ENCODE measurements at places on chromosomes 1 and 21.

DNA sequence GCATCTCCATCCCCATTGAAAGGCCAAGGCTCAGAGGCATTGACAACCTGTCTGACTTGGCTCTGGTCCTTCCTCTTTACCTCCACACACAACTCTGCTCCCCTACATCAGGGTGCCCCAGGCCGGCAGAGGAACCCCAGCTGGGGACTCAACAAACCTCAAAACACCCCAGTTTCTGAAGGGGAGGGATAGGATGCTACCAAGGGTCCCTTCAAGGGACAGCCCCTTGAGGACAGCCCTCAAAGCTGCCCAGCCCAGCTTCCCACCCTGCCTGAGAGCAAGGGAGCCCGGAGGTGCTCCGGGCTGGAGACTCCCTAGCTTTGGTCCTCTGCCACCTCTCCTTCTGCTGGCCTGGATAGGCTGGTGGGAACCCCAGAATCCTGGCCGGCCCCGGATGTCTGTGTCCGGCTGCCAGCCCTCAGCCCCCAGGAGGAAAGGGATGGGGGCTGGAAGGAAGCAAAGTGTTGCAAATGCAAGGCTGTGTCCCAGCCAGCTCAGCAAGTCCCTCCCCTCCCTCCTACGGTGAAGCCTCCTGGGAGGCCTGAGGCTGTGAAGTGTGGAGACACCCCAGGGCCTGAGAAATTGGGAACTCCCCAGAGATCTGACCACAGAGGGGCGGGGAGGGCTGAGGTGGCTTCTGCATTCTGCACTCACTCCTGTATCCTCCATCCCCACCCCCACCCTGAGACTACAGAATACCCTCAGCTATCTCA is 1.1 kb upstream of the MARCKSL1 start:
- no peak for DNase-seq

DNA sequence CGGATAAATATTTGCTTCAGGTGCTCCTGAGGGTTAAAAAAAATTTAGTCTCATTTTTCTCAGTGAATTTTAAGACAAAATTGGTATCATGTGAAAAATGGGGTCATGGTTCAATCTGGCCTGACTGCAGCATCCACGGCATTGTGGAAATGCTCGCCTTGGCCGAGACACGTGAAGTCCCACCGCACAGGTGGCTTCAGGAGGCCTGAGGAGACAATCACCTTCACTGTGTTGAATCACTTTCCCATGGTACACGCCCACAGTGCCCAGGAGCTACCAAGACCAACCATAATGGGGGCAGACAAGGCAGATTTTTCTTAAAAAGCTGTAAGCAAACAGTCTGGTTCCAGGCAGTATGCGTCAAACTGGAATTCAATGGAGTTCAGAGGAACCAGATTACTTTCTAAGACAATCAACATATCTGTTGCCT is 11.0 kb upstream of the CPLANE2 start:
- DNase-seq, result no peak

DNA sequence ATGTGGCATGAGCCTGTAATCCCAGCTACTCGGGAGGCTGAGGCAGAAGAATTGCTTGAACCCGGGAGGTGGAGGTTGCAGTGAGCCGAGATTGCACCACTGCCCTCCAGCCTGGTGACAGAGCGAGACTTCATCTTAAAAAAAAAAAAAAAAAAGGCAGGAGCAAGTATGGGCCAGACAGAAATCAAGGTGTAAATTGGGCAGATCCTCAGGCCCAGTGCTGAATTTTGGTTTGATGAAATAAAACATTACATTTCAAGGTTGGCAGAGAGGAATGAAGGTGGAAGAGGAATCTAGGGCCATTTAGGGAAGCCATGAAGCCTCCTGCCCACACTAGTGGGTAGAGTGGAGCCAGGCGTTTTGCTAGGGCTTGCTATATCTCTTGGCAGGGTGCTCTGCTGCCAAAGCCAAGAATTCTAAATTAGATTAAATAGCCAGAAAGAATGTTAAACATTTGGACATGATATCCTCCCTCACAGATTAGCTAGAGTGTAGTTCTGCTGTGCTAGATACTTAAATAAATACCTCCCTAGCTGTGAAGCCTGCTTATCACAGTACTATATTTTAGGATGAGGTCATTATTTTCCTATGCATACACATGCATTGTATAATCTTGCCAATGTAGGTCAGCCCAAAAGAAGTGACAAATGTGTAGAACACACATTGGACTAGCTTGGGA is 16.6 kb upstream of the LGALS8 start:
- peak; percentile 76 for DNase-seq

DNA sequence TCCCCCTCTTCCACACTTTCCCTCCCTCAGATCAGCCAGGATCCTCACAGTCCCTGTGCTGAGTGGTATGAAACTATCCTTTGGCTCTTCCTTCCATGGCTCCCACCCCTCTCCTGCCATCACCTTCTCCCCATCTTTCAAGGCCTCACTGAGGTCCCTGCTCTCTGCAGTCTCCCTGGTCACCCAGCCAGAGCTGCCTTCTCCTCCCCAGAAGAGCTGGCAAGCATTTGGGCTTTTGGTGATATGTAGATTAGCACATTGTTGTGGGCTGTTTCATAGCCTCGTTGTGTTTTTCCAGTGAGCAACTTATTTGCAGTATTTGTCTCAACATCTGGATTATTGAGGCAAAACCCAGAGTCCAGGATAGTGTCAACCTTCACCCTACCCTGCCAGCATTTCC is 2.2 kb downstream of the CSF1 start:
- DNase-seq, result no peak

DNA sequence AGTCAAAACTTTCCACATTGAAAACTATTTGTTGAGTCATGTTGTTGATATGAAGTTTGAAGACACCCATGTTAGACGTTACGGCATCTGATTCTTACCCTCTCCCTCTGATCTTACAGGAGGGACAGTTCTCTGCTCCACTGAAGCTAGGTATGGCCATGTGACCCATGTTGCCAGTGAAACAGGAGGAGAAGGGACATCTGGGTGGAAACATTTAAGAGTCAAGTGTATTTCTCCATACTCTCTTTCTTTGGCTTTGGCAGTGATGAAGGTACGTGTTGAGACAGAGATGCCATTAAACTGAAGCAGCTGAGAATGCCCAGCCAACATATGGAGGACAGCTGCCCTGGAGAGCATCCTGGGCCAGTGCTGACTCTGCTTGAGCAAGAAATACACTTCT is 198.4 kb upstream of the PTGFR start:
- DNase-seq, result no peak

GRCh38 chr1:83834621-83835264 is 164.2 kb downstream of the TTLL7 start:
- no peak for DNase-seq

DNA sequence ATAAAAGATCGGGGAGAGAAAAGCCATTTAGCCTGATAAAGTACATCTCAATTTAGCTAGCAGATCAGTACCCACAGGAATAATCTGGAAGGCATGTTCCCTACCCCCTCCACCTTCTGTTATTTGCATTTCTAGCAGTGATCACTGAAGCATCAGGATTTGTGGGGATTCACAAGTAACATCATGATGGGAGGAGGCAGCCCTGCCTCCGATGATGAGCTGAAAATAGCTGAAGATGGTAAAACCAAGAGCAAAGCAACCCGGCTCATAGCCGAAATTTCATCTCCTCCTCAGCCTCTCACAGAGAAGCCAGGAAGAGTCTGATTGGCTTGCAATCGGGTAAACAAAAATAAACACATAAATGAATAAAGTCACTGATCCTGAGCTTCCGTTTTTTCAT is 2.4 kb downstream of the CCSAP start:
- DNase-seq, result no peak

DNA sequence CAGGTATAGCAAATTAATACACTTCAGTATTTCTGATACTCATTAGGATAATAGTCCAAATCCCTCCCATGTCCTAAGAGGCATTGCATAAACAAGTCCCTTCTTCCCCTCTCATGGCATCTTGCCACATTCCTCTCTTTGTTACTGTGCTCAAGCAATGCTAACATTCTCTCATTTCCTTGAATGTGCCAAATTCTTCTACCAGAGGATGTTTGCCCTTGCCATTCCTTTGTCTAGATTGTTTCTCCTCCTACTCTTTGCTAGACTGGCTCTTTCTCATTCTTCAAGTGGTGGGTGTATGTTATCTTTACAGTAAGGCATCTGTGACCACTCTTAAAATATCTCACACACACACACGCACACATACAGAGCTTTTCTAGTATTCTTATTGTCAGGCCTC is 621.0 kb upstream of the CXADR start:
- peak; percentile 43 for DNase-seq

GRCh38 chr1:41101950-41102607 is 80.6 kb upstream of the SLFNL1 start:
- peak; percentile 87 for DNase-seq

DNA sequence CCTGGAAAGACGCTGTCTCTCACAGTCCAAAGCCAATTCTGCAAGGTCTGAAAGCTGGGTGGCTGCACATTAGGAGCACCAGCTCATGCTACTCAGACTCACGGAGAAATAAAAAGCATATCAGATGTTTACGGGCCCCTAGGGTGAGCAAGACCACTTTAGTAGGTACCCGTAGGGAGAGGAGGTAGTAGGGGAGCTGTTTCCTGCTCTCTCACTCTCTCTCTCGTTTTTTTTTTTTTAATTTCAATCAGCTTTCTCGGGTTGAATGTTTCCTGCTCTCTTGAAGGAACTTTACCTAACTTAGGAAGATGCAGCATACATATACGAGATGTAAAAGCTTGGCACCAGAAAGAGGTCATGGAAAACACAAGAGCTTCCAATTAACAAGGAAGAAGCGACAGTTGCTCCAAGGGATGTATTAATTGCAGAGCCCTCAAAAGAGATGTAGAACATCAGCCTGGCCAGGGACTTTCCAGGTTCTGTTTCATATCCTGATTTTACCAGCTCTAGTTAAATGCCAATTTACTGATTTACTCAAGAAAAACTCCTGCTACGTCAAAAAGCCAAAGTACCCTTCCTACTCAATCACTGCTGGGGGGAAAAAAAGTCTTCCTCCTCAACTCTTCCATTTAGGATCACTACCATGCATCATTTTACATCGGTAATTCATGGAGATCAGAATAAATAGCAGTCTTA is 3.1 kb downstream of the LORICRIN start:
- no peak for DNase-seq

DNA sequence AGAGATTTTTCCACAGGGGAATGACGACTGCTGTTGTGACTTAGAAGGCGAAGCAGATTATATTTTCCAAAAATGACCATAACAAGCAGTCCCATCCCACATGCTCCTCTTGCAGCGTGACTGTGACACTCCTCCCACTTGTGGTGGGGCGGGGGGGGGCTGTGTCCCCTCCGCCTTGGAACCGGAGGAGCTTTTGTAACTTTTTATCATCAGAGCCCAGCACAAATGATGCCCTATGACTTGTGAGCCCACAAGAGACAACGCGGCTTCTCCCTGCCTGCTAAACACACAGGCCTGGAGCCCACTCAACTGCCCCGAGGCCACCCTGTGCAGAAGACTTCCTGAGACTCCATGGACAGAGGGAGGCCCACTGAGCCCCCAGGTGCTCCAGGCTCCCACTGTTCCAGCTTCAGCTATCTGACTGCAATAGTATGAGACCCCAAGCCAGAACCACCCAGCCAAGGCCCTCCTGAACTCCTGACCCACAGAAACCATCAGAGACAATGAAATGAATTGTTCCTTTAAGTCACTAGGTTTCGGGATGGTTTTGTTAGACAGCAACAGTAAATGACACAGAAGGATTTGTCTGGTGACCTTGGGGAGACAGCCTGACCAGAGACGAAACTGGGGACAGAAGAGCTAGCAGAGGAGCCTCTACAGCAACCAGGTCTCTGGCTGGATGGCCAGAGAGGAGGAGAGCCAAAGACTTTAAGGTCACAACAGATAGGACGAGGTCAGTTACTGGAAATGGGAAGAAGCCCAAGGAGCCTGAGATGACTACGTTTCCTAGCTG is 58.8 kb downstream of the CAPZB start:
- DNase-seq, result no peak

DNA sequence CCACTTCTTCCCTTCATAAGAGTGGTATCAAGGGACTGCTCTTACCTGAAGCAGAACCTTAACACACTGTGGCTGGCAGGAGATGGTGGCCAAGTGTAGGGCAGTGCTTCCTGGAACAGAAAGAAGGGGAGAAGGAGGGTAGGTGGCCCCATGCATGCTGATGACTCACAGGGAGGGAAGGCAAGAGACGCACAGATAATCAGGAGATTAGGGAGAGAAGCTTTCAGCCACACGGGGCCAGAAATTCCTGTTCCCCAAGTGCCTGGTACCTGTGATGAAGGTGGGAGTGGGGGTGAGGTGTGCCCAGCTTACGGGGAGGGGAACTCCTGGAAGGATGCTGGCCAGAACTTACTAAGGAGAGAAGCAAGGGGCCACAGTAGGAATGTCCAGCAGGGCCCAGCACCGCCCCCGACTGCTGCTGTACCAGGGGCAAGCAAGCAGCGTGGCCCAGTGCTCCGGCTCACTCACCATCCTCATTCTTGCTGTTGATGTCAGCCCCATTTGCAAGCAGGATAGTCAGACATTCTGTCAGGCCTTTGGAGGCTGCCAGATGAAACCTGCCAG is 7.7 kb downstream of the ANKRD35 start:
- DNase-seq, result peak; percentile 76

DNA sequence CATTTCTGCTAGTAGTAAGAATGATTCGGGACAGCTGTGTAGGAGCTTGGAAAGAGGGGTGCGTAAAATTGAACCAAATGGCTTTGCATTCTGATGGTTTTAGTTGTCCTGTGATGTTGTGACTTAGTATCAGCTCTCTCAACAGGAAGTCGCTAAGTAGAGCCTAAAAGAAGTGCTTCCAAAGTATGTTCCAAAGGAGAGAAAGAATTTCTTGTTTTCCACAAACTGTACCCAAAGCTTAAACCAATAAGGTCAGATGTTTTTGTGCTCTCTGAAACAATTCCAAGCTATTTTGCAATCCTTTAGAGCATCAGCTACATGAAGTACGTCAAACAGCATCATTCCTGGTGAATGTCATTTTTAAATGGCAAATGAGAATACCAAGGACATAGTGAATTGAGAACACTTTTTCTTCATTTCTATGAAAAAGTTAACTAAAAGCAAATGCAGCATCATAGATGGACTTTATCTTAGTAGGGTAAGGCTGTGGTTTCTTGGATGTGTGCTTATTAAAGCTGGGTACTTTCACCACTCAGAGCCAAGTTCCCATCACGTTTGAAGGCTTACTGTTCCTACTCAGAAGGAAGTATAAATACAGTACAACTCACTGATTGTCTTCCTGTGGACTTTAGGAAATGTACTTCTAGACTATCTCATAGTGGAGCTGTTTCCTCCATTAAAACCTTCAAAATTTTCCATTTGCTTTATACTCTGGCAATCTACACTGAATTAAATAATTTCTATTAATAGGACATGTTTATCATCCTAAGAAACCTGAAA is 148.6 kb downstream of the C1orf21 start:
- DNase-seq, result no peak

GRCh38 chr1:14800500-14801076 is 202.1 kb downstream of the KAZN start:
- no peak for DNase-seq

- DNase-seq, result no peak
Observed at GRCh38 chr21:38609580-38609979, 111.3 kb upstream of the ERG start.

GRCh38 chr1:236550961-236551851 is 27.4 kb downstream of the LGALS8 start:
- DNase-seq, result no peak

- no peak for DNase-seq
Observed at GRCh38 chr1:200624679-200625335, 4.3 kb upstream of the KIF14 start.

- no peak for DNase-seq
Observed at GRCh38 chr1:34926156-34926555, 3.3 kb downstream of the DLGAP3 start.

All from retinal pigment epithelial cell (primary cell).